T-cell (primary cell): ENCODE measurements at places on chromosomes 3 and 15. TPM values are rescaled to one million over a fixed set of nuclear protein-coding genes. Genes with fewer than 3 reads are reported as not detected.

- H3K27ac ChIP-seq, result no peak overlapping the region
- H3K4me3 ChIP-seq, result no peak overlapping the region
- H3K36me3 ChIP-seq, result no peaks in the 10 kb centered on the region
- no peak for DNase-seq
- H3K4me1 ChIP-seq, result no peaks in the 10 kb centered on the region
- H3K27me3 ChIP-seq, result no peaks in the 10 kb centered on the region
Observed at GRCh38 chr15:88031461-88031860, 225.1 kb downstream of the NTRK3 start.

DNA sequence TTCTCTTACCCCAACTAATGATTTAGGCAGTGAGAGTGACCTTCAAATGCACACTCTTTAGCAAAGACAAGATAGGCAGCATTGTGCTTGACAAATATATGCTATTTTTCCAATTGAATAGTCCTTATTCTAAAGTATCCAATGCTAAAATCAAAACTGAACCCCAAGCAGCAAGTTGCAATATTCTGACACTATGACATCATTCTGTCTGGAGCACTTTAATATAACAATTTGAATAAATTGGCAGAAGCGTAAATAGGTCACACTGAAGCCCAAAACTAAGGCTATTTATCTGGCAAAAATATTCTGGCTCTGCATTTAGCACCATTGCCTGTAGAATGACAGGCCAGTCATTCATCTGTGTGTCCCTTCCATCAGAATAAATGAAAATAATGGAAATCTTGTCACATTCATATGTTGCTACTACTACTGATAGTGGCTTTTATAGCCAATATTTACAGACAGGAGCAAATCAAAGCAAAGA lies 2.9 kb downstream of the CBLB start:
- H3K4me3 ChIP-seq, result no peak overlapping the region
- H3K4me1 ChIP-seq, result peaks cover 11% of the 10 kb centered on the region
- peak overlapping the region; percentile 85 for H3K27ac ChIP-seq
- H3K27me3 ChIP-seq, result no peaks in the 10 kb centered on the region

GRM2 gene
- 1.5 TPM for total RNA-seq

GRCh38 chr15:62785881-62786828 lies 256.4 kb upstream of the TPM1 start:
- H3K27ac ChIP-seq, result no peak overlapping the region
- H3K4me1 ChIP-seq, result no peaks in the 10 kb centered on the region

- H3K27me3 ChIP-seq, result no peaks in the 10 kb centered on the region
- DNase-seq, result no peak
- no peak overlapping the region for H3K27ac ChIP-seq
- H3K4me3 ChIP-seq, result no peak overlapping the region
Observed at GRCh38 chr3:162643245-162643644, 1146.6 kb downstream of the OTOL1 start.

GRAMD1C gene
- total RNA-seq, result 1.1 TPM

GRCh38 chr15:83516935-83517334 lies 69.8 kb downstream of the SH3GL3 start:
- no peak overlapping the region for H3K27ac ChIP-seq
- DNase-seq, result no peak
- H3K36me3 ChIP-seq, result no peaks in the 10 kb centered on the region
- no peaks in the 10 kb centered on the region for H3K4me1 ChIP-seq
- peaks cover 5% of the 10 kb centered on the region for H3K27me3 ChIP-seq

GRCh38 chr3:48426401-48426909 lies 3.4 kb downstream of the PLXNB1 start:
- no peak overlapping the region for H3K27ac ChIP-seq
- peaks cover 22% of the 10 kb centered on the region for H3K4me1 ChIP-seq
- no peaks in the 10 kb centered on the region for H3K36me3 ChIP-seq

ZNF501 gene
- total RNA-seq, result 2.1 TPM

DNA sequence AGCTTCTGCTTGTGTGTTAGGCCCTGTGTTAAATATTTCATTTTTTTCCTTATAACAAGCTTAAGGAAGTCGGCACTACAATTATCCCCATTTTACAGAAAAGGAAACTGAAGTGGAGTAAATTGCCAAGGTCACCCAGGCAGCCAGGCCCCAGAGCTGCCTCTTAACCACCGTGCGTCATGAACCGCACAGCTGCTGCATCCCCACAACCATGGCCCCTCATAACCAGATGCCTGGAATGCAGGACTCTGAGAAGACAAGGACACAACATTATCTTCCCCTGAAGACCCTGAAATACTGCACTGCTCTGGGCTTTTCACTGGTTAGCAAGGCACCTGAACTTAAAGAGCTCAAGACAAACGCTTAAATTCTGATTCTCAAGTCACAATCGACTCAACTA lies 14.6 kb downstream of the LRIG1 start:
- H3K4me3 ChIP-seq, result no peak overlapping the region
- H3K36me3 ChIP-seq, result no peaks in the 10 kb centered on the region
- no peaks in the 10 kb centered on the region for H3K27me3 ChIP-seq
- no peak for DNase-seq
- H3K4me1 ChIP-seq, result peaks cover 49% of the 10 kb centered on the region
- H3K27ac ChIP-seq, result no peak overlapping the region

LXN gene
- 2.7 TPM for total RNA-seq

- DNase-seq, result no peak
- H3K27me3 ChIP-seq, result no peaks in the 10 kb centered on the region
- no peaks in the 10 kb centered on the region for H3K36me3 ChIP-seq
Observed at GRCh38 chr3:31829826-31830426, 151.1 kb downstream of the OSBPL10 start.

ARHGAP31 gene
- 5.1 TPM for total RNA-seq

GRCh38 chr3:155302891-155303290 lies 9.4 kb upstream of the STRIT1 start:
- H3K36me3 ChIP-seq, result no peaks in the 10 kb centered on the region
- no peak for DNase-seq
- H3K4me1 ChIP-seq, result no peaks in the 10 kb centered on the region
- H3K27me3 ChIP-seq, result no peaks in the 10 kb centered on the region
- no peak overlapping the region for H3K4me3 ChIP-seq

DNA sequence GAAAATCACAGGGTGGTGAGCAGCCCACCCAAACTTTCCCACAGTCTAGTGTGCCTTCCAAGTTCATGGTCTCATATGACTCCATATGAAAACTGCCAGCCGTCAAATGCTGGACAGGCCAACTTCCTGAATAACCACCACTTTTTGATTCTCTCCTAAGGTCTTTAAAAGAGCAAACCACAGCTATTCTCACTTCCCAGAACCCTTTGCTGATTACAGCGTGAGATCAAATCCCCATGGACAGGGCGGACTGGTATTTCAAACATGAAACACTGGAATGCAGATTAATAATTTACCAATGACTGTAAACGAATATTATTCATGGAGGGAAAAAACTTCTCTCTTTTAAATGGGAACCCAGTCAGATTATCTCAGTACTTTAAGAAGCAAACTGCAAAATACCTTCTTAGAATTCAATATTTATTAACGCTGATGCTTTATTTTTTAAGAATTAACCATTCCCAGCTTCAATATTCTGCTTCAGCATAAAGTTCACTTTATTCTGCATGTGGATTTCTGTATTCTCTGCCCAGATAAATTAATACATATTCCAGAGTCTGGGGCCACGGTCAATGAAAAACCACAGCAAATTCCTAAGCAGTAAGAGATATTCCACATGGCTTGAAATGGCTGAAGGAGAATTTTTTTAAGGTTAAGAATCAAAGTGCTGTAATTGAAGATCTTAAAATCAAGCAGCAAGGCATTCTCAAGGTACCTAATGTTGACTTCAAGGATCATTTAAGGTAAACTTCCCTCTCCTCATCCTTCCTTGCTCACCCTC lies 42.9 kb downstream of the MYO1E start:
- no peaks in the 10 kb centered on the region for H3K36me3 ChIP-seq
- no peak overlapping the region for H3K4me3 ChIP-seq
- DNase-seq, result no peak
- H3K27me3 ChIP-seq, result no peaks in the 10 kb centered on the region

DNA sequence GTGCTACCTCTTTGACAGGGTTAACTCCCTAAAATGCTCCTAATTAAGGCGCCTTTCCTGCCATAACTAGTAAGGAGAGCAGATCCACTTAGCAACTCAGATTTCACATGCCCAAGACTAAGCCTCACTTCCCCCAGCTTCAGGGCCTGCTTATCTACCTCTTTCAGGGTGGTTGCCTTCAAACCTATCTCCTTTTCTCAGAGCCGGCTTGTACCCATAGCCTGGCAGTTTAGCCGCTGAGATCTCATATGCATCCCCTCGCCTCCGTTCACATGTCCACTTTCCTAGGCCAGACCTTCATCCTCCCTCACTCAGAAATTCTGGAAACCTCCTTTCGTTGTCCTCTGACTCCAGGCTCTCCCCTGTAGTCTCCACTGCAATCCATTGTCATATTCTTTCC lies 1.0 kb upstream of the FSTL1 start:
- peaks cover 48% of the 10 kb centered on the region for H3K27me3 ChIP-seq
- H3K4me3 ChIP-seq, result no peak overlapping the region
- H3K27ac ChIP-seq, result no peak overlapping the region
- H3K36me3 ChIP-seq, result no peaks in the 10 kb centered on the region

VGLL3 gene
- 0.20 TPM for total RNA-seq

DNA sequence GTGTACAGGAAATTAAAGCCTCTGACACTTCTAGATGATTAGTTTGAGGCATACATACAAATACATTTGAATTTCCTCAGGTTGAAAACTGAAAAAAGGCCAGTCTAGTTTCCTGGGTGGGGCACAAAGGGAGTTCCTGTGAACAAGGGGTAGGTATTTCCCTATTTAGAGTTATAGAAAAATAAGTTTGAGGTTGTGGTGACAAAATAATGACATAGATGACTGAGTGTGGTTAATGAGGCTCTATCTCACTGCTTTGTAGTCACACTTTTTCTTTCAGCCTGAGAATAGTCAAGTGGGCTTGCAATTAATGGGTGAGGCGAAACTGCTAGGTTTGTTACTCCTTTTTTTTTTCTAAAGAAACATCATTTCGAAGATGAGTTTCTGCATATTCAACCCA lies 4.3 kb downstream of the SLCO3A1 start:
- peak overlapping the region; percentile 71 for H3K27ac ChIP-seq
- H3K4me3 ChIP-seq, result no peak overlapping the region
- H3K27me3 ChIP-seq, result no peaks in the 10 kb centered on the region
- DNase-seq, result no peak
- peaks cover 69% of the 10 kb centered on the region for H3K4me1 ChIP-seq
- peaks cover 5% of the 10 kb centered on the region for H3K36me3 ChIP-seq

DNA sequence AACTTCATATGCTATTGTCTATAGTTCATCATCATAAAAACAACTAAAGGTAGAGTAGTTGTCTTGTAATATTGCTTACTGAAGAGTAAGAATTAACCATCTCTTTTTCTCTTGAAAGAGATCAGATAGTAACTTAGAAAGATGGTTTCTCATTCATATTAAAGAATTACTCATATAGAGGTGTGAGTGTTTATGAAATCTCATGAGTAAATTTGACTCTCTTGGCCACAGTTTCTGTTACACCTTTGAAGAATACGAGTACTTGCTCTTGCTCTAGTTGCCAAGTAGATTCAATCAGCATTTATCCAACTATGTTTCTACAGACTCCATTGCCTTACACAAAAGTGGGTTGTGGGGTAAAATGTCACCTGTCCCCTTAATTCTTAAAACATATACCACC lies 247.4 kb upstream of the MANF start:
- no peak overlapping the region for H3K27ac ChIP-seq
- DNase-seq, result no peak
- no peak overlapping the region for H3K4me3 ChIP-seq
- no peaks in the 10 kb centered on the region for H3K27me3 ChIP-seq

- no peaks in the 10 kb centered on the region for H3K4me1 ChIP-seq
- DNase-seq, result no peak
- H3K4me3 ChIP-seq, result no peak overlapping the region
- H3K36me3 ChIP-seq, result no peaks in the 10 kb centered on the region
- H3K27ac ChIP-seq, result no peak overlapping the region
Observed at GRCh38 chr3:18245721-18246120, 179.4 kb downstream of the SATB1 start.

DNA sequence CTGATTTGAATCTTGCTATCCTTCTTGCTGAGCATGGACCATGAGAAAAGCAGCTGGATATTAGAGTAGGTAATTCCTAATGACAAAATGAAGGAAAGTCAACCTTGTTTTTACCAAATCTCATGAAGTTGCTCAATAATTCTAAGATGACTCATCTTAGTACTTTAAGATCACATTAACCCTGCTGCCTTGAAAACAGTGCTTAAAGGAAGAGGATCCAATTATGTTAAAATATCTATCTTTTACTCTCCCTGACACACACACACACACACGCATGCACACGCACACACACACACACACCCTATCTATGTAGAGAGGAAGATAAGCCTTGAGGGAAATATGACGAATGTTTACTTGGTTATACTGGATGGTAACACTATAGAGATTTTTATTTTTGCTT lies 16.0 kb upstream of the MYO1E start:
- H3K4me1 ChIP-seq, result peaks cover 9% of the 10 kb centered on the region
- H3K36me3 ChIP-seq, result no peaks in the 10 kb centered on the region

DNA sequence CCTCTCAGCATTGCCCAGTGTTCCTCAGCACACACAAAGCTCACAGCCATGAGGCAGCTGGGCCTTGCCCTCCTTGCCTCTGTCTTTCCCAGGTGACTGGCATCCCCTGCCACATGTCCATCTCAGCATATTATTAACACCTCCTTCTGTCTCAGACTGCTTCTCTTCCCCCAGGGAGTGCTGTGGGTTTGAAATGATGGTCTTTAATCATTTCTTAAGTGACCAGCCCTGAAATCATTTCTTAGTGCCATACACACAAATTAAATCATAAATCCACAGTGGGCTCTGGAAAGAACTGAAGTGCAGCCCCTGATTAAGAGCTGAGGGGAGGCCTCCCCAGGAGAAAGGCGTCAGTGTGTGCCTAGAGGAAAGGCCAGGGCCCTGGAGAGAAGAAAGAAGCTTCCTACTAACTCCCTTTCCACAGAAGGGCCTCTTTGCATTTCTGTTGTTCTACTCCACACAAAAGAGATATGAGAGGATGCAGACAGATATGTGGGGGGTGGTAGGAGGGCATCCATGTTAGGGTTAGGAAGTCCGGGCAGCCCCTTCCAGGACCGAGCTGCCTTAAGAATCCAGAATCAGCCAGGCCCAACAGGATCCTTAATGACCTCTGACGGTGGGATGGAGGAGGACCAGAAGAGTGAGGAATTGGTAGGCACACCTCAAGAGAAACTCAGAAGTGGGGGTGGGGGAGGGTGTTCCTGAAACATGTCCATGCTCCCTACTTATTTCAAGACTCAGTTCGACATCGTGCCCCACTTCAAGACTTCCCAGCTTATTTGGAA lies 290.8 kb downstream of the EPHB1 start:
- no peaks in the 10 kb centered on the region for H3K4me1 ChIP-seq
- H3K4me3 ChIP-seq, result no peak overlapping the region
- no peaks in the 10 kb centered on the region for H3K27me3 ChIP-seq
- no peaks in the 10 kb centered on the region for H3K36me3 ChIP-seq

GOLGA6D gene
- total RNA-seq, result 0.13 TPM

DNA sequence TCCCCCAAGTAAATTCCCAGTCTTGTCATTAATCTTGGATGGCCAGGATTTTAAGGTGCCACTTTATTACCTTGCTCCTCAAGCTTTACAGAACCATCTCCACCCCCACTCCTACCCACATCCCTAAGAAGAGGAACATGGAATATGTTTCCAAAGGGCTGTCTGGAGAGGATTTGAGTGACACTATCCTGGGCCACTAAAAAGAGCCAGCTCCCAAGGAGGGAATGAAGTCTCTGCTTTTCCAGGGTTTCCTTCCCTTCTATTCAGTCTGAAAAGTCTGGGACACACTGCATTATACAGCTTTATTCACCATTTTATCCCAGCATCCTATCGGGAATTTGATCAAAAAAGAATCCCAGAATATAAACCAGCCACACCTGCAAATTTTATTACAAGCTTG lies 35.6 kb upstream of the MECOM start:
- H3K27ac ChIP-seq, result no peak overlapping the region
- H3K36me3 ChIP-seq, result no peaks in the 10 kb centered on the region
- DNase-seq, result no peak
- no peak overlapping the region for H3K4me3 ChIP-seq

- no peaks in the 10 kb centered on the region for H3K36me3 ChIP-seq
- no peaks in the 10 kb centered on the region for H3K4me1 ChIP-seq
- no peak for DNase-seq
Observed at GRCh38 chr3:151562891-151563290, 102.0 kb upstream of the IGSF10 start.
